Activated naive CD4-positive, alpha-beta T cell treated with anti-CD3 and anti-CD28 coated beads, Interleukin-2, amount 50 U/mL, for 16 hours (primary cell): ENCODE measurements at places on chromosomes 6 and 20.

DNA sequence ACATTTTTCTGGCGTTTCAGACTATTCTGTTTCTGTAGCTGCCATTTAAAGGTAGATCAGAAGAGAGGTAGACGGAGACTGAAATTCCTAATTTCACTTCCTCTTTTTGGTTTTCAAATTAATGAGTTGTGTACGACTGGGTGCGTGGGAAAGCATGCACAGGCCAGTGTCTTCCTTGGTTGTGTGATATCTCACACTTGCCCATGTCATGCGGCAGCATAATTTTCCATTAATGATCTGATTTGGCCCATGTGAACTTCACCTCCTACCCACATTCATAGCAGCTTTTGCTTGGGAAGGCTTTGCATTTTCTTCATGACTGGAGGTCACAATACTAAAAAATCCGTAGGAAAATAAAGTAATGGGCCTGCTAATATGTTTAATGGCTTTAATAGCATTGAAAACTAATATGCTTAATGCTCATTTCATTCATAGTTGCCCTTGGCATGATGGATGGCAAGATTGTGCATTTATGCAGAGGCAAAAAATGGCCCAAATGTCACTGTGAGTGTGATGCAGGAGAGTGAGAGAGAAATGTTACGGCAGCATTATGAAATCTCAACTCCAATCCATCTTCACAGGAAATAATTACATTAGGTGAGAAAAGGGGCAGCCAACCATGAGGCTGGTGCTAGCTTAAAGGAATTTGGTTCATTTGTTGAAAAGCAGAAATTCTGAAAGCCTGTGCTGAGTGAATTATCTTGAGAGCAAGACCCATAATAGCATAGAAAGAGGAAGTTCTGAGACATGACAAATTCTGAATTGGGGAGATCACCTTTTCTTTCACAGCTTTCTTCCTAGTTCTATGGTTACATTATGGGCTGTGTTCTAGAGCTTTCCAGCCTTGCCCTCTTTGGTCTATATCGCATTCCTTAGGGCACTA lies 69.0 kb upstream of the UST start:
- no peak for DNase-seq

DNA sequence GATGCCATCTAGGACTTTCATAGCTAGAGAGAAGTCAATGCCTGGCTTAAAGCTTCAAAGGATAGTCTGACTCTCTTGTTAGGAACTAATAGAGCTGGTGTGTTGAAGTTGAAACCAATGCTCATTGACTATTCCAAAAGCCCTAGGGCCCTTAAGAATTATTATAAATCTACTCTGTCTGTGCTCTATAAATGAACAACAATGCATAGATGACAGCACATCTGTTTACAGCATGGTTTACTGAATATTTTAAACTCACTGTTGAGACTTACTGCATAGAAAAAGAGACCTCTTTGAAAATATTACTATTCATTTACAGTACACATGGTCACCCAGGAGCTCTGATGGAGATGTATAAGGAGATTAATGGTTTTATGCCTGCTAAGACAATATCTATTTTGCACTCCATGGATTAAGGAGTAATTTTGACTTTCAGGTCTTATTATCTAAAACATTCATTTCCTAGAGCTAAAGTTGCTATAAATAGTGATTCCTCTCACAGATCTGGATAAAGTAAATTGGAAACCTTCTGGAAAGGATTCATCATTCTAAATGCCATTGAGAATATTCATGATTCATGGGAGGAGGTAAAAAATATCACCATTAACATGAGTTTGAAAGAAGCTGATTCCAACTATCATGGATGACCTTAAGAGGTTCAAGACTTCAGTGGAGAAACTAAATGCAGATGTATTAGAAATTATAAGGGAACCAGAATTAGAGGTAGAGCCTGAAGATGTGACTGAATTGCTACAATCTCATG lies 763.5 kb upstream of the MAP3K7 start:
- no peak for DNase-seq

DNA sequence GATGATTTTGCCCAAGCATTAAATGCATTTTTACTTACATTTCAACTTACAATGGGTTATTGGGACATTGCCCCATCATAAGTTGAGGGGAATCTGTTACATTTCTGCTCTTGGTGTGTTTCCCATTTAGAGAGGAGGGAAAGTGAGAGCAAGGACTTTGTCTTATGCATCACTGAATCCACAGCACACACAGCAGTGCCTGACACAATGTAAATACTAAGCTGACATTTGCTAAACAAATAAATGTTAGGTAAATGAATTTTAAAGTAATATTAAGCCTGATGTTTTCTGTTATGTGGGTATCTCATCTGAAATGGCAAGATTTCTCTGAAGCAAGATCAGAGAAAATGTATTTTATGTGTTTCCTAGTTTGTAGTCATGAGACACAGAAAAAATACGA lies 143.6 kb upstream of the STXBP5 start:
- no peak for DNase-seq

DNA sequence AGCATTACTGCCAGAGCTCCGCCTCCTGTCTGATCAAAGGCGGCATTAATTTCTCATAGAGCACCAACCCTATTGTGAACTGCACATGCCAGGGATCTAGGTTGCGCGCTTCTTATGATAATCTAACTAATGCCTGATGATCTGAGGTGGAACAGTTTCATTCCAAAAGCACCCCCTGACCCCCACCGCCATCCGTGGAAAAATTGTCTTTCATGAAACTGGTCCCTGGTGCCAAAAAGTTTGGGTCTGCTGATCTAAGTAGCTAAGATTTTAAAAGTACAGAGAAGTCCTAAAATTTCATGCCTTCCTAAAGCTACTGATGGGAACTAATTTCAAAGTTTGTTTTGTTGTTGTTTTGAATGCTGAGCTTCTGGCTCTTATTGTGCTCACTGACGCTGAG lies 281.6 kb downstream of the PRL start:
- no peak for DNase-seq

GRCh38 chr20:40562031-40562430 lies 127.0 kb downstream of the MAFB start:
- DNase-seq, result no peak

DNA sequence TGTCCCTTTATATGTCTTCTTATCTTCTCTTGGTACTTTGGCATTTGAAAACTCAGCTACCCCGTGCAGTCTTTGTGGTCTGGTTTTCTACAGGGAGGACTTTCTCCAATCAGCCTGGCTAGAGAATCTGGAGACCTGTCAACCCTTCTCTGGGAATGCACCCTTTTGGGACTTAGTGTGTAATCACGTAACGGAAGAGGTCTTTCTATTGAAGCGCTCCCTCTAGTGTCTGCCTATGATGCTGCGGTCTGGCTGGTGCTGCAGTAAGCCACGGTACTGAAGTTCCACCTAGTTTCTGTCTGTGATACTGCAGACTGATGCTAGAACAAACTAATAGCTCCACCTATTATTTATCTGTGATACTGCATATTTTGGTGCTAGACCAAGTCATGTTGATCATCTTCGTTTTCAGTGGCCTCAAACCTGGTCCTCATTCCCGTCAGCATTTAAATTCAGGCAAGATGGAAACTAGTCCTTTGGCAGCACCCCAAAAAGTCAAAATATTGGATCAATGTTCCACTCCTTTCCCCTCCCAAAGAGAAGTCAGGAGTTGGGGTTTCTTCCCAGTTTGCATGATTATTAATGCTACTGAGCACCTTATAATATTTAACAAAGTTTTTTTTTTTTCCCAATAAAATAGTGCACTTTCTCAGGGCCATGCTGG lies 12.5 kb upstream of the SIRPB2 start:
- peak; percentile 77 for DNase-seq

DNA sequence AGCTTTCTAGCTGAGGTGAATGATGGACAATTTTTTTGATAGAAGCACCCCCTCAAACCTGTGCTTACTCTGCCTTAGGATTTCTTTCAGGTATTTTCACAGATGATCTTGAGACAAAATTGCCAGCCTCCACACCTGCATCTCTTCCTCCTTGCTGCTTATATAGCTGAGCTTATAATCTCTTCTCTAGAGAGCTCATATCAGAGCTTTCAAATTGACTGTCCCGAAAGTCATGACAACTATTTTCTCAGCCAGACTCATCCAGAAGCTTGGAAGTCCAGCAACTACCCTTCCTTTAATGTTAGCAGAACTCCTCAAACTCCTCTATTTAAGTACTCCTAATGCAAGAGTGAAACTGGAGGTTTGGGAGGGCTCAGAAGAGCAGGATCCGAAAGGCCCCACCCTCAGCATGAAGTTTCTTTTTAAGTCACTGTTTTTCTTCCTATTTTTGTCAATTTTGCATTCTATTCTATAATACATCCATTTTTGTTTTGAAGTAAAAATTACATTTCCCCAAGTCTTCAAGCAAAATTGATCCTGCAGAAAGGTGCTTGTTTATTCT lies 12.7 kb downstream of the CGA start:
- no peak for DNase-seq

GRCh38 chr6:142444881-142445301 lies 143.1 kb downstream of the ADGRG6 start:
- no peak for DNase-seq

DNA sequence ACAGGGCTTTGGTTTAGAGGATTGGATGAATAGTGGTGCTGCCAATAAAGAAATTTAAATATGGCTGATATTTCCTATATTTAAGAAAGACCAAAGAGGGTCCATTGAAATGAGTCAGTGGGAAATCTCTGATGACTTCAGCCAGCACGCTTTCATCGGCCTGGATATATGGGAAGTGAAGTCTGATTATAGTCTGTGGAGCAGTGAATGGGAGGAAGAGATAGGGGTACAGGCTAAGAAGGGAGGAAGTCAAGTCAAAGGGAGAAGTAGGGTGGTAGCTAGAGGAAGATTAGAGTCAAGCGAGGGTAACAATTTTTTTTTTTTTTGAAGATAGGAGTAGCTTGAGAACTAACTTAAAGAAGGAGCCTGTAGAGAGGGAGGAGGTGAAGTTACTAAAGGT lies 22.7 kb downstream of the SLC16A10 start:
- DNase-seq, result no peak

GRCh38 chr6:70811788-70812187 lies 144.1 kb downstream of the SMAP1 start:
- no peak for DNase-seq

- no peak for DNase-seq
These were observed 797 bp upstream of the GNRH2 start for GRCh38 chr20:3042625-3043024.

- no peak for DNase-seq
These were observed at the start of gene DEFB121 for GRCh38 chr20:31406115-31406514. Gene DEFB121 (minus strand): TSS chr20:31406215. CDS start chr20:31406152, 63 bp downstream.

DNA sequence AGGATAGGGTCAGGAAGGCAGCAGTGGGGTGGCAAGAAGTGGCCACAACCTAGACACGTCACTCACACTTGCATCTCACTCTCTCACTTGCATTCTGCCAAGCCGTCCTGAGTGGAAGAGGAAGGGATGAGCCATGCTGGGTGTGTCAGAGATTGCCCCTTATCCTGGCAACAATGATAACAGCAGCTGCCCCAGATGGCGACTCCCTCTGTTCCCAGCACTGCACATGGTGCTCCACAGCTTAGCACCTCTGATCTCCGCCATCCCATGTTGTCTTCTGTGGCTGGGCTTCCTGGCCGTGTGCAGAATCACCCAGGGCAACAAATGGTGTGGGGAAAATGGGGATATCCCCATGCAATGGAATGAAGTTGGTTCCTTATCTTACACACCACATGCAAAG lies 11.1 kb downstream of the KCNB1 start:
- DNase-seq, result no peak

DNA sequence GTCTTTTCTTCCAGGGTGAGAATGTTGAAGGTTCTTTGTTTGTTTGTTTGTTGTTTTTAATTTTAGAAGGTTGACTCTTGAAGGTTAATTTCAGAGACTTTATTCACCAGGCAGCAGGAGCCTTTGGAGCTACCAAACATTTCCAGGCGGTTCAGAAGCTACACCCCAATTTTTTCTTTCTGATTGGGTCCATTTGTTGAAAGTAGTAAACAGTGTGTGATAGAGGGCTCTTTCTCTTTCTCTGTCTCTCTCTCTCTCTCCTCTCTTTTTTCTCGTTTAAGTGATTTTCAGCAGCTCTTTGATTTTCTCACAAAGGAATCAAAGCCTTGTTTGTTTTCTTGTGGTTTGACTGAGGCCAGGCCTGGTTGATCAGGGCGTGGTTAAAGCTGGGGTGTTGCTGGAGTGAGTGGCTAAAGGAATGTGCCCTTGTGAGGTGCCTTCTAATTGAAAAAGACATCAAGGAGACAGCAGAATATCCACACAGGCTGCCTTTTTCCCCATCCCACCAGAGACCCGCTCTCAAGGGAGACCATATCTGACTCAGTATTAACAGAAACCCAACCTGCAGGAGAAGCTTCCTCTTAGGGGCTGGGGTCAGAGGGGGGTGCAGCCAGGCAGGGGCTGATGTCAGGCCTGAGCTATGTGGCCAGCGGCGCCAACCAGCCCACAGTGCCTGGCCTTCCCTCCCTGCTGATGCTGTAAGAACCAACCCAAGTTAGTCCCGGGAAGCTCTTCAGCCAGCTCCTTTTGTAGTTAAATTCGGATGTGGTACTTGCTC lies 40.4 kb upstream of the NAA20 start:
- no peak for DNase-seq

GRCh38 chr6:11491596-11492463 lies 45.7 kb upstream of the TMEM170B start:
- DNase-seq, result no peak

DNA sequence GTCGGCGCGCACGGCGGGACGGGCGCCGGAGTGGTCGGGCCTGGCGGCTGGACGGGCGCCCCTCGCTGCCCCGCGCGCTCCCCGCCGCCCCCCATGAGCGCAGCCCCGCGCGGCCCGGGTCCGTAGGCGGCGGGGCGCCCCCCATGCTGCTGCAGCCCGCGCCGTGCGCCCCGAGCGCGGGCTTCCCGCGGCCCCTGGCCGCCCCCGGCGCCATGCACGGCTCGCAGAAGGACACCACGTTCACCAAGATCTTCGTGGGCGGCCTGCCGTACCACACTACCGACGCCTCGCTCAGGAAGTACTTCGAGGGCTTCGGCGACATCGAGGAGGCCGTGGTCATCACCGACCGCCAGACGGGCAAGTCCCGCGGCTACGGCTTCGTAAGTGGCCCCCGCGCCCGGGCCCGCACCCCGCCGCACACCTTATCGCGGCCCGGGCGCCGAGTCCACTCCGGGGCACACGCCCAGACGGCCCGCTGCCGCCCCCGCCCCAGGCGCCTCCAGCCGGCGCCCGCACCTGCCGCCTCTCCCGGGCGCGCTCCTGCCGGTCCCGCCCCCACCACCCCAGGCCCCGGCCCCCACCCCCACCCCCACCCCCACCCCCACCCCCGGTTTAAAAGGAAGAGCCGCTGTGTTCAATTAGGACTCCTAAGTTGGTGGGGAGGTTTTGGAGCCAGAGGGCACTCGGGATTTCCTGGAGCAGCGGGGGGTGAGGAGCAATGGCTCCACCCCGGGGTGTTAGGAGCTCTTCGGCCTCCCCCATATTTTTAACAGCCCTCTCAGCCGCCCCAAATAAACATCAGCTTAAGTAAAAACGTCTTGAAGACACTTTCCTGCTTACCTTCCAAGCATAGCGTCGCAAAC lies 474 bp downstream of the RBM38 start:
- DNase-seq, result no peak

DNA sequence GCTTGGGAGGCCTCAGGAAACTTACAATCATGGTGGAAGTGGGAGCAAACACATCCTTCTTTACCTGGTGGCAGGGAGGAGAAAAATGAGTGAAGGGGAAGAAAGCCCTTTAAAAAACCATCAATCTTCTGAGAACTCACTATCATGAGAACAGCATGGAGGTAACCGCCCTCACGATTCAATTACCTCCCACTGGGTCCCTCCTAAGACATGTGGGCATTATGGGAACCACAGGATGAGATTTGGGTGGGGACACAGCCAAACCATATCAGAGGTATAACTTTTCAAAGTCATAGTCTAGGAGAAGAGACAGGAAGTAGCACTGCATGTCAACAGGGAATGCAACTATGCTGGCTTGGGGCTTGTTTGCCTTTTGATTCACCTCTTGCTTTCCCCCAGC lies 59.9 kb upstream of the DTNBP1 start:
- no peak for DNase-seq

- no peak for DNase-seq
These were observed 338.8 kb upstream of the CDH4 start for GRCh38 chr20:60913298-60913697.
